Activated T-helper 1 cell treated with anti-CD3 and anti-CD28 coated beads, Interleukin-2, amount 50 U/mL, for 16 hours (primary cell): ENCODE measurements at places on chromosomes 7 and 10.

- no peak for DNase-seq
These were observed 5.8 kb upstream of the NCOA4 start for GRCh38 chr10:46035923-46036849.

- DNase-seq: no peak
These were observed 24.9 kb downstream of the MSRB2 start for GRCh38 chr10:23120001-23120934.

GRCh38 chr7:73742753-73743641 is 4.4 kb upstream of the ABHD11 start:
- DNase-seq: no peak

- no peak for DNase-seq
These were observed 20.5 kb downstream of the PIP4K2A start for GRCh38 chr10:22693860-22694259.

- DNase-seq: no peak
These were observed 11.1 kb downstream of the LRRC4 start for GRCh38 chr7:128020159-128020558.

- no peak for DNase-seq
These were observed 22.7 kb upstream of the GTF2IRD1 start for GRCh38 chr7:74430961-74431466.

- no peak for DNase-seq
These were observed 18.1 kb downstream of the ZNF786 start for GRCh38 chr7:149072438-149072775.

GRCh38 chr10:61975391-61975932 is 74.0 kb downstream of the ARID5B start:
- no peak for DNase-seq

GRCh38 chr10:113736576-113736975 is 14.9 kb upstream of the PLEKHS1 start:
- DNase-seq: no peak

- DNase-seq: no peak
These were observed 18.6 kb upstream of the ZMIZ1 start for GRCh38 chr10:79049931-79050895.

DNA sequence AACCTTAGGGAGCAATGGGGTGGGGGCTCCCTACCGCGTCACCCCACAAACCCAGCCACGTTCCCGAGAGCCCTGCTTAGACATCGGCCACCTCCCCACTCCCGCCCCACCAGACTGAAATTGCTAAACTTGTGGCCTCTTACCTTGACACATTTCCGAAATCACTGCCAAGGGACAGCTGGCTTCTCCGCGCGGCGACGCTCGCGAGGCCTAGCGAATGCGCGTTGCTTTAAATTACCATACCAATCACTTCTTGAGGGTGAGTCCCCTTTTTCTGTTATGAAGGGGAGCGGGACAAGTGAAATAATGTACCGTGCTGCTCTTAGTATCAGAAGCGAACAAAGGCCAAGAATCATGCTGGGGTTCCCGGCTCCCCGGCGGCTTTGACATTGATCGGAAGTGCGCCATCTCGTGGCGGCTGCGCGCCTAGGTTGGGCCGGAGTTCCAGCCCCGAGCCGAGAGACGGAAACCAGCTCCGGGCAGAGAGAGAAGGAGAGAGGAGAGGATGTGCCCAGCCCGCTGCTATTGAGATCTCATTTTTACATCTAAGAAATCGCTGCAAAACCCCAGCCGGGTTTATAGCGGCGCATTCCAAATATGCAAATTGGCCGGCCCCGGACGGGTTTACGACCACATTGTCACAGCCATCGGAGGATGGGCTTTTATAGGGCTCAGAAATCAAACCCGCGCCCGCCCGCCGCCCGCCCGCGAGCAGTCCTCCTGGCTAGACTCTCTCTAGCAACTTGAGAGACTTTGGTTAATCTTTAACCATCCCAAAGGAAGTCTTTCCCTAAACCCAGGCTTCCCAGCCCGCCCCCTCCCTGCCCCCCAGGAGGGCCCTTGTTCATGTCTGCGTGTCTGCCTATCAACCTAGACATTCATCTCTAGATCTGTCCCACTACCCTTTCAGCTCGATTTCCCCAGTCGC is 5.3 kb downstream of the HOXA11 start:
- peak; percentile 28 for DNase-seq

- DNase-seq: no peak
These were observed 67.3 kb upstream of the DNAJB12 start for GRCh38 chr10:72421885-72422540.

DNA sequence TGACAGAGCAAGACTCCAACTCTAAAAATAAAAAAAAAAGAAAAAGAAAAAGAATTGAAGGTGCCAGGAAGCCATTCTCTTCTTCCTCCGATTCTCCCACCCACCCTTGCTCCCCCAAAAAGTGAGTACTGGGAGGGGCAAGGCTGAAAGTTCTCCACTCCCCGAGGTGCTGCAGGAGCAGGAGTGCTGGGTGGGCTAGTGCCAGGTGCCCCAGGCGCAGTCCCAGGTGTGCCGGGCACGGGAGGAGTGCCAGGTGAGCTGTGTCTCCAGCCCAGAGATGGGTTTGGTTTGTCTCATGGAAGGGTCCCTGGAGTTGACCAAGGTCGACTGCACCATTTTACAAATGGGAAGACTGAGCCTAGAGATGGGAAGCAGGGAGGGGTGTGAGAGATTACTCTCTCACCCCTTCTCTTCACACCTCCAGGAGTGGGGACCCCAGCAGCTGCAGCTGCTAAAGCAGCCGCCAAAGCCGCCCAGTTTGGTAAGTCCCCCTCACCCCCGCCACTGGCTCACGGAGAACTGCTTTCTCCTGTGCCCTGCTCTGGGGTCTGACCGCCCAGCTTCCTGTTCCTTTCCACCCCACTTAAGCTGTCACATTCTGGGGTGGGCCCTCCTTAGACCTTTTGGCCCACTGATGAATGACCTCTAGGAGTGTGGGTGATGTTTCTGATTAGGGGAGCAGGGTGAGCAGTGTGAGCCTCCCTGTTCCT is 26.2 kb upstream of the LIMK1 start:
- DNase-seq: no peak

GRCh38 chr7:79291498-79291865 is 162.0 kb downstream of the MAGI2 start:
- no peak for DNase-seq

GRCh38 chr7:134567368-134567767 is 18.5 kb downstream of the AKR1B15 start:
- no peak for DNase-seq

GRCh38 chr10:99777918-99778714 is 4.3 kb upstream of the ABCC2 start:
- no peak for DNase-seq

DNA sequence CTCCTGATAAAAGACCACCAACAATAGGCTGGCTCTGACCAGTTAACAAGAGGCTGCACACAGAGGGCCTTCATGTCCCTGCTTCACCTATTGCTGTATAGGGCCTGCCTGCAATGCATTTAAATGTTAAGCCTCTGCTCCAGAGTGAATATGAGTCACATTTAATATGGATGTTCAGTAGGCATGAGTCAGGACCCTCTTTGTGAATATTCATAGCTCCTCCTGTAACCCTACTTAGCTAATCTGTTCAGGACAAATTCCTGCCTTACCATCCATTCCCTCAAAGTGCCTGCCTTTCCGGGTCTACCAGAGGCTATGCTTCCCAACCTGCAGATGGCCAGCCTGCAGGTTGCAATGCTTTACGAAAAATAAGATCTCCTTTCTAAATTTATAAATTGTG is 32.5 kb downstream of the ARHGAP22 start:
- no peak for DNase-seq

DNA sequence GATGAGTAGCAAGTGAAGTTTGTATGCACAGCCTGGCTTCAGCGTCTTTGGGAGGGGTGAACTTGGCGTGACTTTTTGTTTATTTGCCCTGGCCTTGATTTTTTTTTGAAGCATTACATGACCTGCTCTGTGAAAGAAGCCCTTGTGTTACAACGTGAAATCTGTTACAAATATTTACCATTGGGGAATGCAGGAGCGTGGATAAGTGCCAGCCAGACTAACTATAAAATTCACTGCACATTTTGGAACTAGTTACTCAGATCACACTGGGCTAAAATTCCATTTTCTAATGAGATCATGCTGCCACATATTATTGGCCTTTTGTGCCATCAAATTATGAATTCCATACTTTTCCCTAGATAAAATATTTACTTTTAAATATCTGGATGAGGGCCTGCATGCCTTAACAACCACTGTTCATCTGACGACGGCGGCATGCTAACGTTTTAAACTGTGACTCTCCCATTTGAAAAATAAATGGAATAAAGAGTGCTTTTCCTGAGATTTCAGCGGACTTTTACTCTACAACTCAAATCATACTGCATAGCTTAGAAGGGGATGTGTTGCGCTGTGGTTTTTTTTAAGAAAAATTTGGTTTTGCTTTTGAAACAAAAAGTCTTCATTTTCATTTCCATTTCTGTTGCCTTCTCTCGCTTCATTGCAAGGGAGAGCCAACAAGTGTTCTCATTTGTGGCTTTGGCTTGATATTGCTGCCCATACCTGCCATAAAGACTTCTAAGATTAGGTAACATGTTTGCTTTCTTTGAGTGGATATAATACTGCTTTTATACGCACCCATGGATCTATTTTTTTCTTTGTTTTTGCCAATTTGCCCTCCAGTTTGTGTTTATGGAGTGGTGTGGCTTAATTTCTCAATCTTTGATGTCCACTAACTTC is 352.2 kb downstream of the TFEC start:
- DNase-seq: no peak

- no peak for DNase-seq
These were observed 4.8 kb downstream of the LRRC18 start for GRCh38 chr10:48934672-48935501.

DNA sequence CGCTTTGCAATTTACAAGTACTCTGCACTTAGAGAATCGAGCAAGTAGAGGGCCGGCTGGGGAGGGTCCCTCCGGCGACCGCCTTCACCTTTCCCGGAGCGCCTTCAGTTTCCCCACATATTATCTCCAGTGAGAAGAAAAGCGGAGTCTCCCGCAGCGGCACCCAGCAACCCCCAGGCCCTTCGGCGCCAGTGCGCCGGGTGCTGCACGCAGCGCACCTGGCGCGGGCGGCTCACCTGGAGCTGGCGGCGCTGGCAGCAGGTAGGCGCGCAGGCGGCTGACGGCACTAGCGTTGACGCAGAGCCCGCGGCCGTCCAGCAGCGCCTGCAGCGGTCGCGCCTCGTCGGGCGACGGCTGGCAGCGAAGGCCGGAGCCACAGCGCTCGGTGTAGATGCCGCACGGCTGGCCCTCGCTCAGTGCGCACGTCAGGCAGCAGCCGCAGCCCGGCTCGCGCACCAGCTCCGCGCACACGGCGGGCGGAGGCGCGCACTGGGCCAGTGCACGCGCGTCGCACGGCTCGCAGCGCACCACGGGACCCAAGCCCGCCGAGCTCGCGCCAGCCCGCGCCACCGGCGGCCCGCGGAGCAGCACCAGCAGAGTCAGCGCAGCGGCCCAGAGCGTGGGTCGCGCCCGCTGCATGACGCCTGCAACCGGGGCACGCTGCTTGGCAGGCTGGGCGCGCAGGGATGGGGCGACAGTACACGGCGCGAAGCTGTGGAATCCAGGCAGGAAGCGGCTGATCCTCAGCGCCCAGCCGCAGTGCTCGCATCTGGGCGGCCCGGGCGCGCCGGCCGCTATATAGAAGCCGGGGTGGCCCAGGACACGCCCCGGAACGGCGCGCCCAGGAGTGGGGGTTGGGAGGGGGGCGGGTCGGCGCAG is at the start of gene IGFBP3:
Gene IGFBP3 (minus strand): TSS at position 771 of the 879 bp plus-strand sequence. CDS start 132 bp downstream, at position 639.
- DNase-seq: peak; percentile 19

DNA sequence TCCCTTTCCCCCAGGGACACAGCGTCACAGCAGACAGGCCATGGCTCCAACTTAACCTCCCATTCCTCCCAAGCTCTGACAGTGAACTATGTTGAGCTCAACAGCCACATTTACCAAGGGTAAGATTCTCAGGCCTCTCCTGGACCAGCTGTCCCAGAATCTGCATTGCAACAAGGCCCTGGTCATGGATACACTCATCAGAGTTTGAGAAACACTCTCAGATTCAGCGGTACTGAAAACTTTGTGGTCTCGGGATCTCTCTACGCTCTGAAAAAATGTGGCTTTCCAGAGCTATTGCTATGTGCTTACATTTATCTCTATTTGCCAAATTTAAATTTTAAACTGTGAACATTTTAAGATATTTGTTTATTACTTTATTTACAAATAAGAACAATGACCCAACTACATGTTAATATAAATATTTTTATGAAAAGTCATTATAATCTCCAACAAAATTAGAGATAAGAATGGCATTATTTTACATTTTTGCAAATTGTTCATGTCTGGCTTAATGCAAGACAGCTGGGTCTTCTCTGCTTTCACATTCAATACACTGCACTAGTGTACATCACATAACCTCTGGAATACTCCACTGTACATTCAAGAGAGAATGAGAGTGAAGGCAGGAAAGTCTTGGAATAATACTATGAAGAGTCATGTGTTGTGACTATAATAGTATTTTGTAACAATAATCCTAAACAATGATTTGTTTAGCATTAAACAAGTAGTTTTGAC is 190.9 kb upstream of the PITRM1 start:
- no peak for DNase-seq

DNA sequence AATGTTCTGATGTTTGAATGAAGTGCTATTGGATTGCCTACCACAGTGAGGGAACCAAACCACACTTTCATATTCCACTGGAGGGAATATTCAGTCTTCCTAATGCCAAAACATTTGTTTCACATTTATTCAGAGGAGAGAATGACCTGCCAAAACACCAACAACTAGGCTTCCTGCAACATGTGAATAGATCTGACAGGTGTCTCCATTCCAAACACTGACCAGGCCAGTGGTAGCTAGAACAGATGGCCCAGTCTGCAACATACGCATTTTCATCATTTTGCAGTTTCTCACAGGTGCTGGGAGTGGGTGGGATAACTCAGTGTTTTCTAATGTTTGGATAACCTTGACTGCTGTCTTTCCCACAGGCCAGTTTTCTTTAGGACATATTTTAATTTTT is 110.0 kb downstream of the RELN start:
- no peak for DNase-seq

DNA sequence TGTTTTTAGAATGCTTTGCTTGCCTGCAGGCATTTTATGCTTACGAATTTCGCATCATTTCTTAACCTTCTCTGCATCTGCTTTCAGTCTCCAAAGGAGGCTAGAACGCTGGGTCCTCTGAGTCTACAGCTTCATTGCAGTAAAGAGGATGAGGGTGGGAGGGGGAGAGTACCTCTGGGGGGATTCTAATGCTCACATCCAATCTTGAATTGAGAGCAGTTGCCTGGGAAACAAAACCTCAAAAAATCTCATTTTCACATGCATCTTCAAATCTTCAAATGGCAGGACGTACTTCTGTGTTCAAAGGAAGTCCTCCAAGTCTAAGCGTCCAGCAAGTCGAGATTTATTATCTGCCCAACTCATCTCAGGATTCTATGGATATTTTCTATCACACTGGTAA is 100.7 kb upstream of the PRKCQ start:
- DNase-seq: no peak

DNA sequence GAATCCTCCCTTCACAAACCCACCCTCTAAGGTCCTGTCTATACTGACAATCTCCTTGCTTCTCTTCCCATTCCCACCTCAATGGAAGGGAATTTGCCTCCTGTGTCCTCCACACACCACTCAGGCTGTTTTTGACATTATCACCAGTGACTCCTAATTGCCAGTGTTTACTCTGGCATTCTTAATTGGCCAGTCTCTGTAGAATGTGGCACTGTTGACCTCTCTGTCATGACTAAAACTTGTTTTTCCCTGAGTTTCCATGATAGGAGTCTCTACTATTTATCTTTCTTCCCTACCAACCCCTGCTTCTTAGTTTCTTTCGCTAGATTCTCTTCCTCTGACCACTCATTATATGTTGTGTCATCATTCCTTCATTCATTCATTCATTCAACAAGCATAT is 12.1 kb downstream of the SLC16A12 start:
- no peak for DNase-seq
